ENCODE measurements at places on chromosomes 2 and 18.

GRCh38 chr2:17538022-17538843 lies 2.3 kb upstream of the VSNL1 start:
- DNase-seq = no peak

- DNase-seq = no peak
Measured at GRCh38 chr2:234334151-234334550, 162.7 kb downstream of the ARL4C start.

- DNase-seq = no peak
Measured at GRCh38 chr2:135021618-135022017, 25.6 kb downstream of the MAP3K19 start.

GRCh38 chr18:48376406-48376805 lies 32.8 kb downstream of the ZBTB7C start:
- no peak for DNase-seq

DNA sequence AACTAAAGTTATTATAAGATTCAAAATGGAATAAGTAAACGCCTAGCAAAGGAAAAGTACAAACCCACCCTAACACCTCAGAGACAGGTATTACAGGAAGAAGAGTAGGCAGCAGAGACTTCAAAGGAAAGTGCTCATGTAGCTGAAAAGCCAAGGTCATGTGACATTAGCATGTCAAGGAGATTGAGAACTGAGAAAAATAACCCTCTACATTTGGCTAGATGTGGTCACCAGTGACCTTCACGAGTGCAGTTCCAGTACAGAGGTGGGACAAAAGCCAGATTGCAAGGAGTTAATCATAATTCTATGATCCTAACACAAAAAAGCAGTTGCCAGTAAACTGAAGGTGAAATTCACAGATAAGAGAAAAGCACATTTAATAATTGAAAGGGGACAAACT lies 252.7 kb downstream of the ZEB2 start:
- DNase-seq = no peak

DNA sequence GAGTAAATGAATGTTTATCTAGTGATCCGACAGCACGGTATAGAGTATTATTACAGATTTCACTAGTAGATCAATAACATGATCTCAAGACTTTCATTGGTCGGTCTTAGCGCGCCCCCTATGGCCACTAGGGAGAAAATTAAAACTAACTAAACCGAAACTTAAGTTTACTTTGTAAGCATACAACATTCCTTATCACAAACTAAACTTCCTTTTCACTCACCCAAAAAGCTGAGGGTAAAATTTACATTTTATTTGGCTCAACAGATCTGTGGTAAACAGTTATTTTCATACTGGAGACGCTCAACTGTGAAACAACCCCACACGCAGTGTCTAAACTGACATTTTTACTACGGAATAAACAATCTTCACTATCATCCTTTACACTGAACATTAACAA lies 215.6 kb upstream of the MAP2 start:
- no peak for DNase-seq

DNA sequence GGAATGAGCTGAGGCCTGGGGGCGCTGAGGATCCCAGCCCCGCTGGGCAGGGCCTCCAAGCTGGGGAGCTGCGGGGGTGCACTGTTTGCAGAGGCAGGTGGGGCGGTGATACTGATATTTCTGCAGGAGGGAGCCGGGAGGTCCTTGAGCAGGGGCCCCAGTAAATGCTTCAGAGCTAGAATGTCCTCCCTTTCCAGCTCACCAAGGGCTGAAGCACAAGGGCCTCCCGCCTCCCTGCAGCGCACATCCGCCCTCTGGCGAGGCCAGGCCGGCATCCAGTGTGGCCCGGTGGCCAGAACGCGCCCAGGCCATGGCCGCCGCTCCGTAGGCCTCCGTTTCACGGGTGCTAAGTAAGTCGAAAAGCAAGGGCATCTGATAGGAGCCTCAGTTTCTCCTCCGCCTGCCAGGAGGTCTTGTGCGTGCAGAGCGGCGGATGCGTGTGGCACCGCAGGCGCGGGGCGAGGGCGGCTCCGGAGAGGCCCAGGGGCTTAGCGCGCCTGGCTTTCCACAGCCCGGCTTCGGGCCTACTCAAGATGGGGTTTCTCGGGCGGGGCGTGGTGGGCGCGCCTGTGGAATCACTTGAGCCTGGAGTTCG lies 29.5 kb upstream of the CHMP1B start:
- DNase-seq = no peak

DNA sequence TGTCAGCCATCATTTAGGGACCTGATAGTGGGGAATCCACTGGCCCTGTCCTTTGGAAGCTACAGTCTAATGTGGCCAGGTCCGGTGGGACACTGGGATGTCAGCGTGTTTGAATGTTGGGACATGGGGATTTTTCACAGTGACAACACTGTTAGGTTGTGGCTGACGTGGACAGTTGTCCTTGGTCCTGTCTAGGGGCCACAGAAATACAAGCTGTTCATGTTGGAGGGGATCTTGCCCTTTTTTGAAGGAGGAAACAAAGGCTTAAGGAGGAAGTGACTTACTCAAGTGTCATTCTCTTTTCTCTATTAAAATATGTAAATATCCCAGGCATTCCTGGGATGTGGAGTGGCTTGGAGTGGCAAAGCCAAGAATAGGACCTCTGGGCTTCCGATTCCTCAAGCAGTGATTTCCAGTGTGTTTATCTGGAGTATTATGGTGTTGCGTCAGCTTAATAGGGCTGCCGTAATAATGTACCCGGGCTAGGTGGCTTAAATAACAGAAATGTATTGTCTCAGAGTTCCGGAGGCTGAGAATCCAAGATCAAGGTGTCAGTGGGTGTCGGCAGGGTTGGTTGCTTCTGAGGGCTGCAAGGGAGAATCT lies 8.5 kb downstream of the ACOXL start:
- no peak for DNase-seq

GRCh38 chr2:367246-367645 lies 79.4 kb upstream of the ALKAL2 start:
- no peak for DNase-seq

DNA sequence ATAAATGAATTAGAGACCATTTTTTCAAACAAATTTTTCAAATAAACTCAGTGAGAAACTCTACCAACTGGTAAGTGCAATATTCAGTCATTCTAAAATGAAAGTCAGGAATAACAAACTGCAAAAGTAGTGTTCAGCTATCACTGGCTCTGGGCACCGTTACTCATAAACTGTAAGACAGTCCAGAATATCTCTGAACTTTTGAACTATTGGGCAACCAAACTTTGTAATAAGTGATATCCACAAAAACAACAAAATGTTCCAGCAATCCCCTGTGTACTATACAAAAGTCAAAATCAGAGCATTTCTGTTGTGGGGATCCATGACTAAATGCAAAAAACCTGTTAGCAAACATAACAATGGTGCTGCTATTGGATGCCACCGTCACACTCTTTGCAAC lies 56.3 kb downstream of the SLC25A12 start:
- DNase-seq = no peak

GRCh38 chr2:162435676-162436075 lies 91.7 kb downstream of the GCA start:
- no peak for DNase-seq

DNA sequence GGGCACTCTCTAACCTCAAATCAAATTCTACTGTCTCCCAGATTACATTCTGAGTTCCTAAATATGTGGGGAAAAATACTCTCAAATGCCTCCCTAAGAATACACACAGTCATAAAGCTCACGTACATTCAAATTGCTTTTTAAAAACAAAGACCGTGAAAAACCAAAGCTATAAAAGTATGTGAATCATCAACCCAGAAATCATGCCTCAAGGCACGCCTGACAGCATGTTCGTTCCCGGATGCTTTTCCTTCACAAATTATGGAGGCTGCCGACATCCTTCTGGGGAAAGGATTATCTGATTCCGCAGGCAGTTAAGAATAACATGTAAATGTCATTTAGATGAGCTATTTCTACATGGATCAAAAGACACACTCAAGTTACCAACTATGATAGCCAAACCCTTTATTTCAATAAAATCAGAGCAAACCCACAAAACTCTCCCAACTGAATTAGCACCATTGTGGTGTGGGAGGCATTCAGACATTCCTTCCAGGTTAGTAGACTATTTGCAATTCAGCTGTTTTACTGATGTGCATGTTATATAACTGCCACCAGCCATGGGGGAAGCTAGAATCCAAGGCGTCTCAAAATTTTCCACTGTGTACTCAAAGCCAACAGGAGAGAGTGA lies 398.2 kb upstream of the TRIB2 start:
- DNase-seq = no peak

GRCh38 chr2:78606895-78607294 lies 418.6 kb upstream of the REG3G start:
- DNase-seq = no peak

DNA sequence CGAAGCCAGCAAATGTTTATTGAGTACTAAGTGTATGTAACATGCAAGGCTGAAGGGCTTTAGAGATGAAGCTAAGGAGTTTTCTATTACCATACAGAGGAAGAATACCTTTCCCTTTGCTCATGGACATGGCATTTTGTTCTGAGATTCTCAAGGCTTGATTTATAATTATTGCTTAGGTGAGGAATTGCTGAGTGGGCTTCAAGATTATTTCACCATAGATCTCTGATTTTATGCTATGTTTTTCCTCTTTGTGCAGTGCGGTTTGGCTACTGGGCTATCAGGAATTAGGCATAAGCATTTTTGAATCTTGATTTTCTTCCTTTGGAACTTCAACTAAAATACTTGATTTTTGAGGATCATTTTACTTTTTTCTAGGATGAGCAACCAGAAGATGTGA lies 42.5 kb downstream of the VRK2 start:
- no peak for DNase-seq

- no peak for DNase-seq
Measured at GRCh38 chr18:79693561-79694205, 14.1 kb downstream of the CTDP1 start.

- no peak for DNase-seq
Measured at GRCh38 chr2:98826856-98827255, 95.9 kb upstream of the MGAT4A start.

DNA sequence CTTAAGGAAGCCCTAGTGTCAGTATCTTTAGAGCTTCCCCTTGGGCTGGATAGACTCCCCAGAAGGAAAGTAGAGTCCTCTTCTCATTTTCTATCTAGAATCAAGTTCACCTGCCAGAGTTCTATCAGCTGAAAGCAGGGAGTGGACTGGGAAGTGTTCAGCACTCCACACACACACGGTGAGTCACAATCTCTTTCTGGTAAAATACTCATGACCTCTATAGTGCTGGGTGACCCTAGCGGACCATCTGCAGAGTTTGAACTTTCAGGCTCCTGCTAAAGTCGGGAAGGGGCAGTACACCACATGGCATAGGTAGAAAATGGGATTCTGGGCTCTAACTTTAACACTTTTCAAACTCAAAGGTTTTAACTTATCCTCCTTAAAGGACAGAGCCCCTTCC lies 43.3 kb downstream of the SAP130 start:
- DNase-seq = no peak

GRCh38 chr2:25912851-25913695 lies 34.8 kb upstream of the ASXL2 start:
- peak; percentile 26 for DNase-seq

DNA sequence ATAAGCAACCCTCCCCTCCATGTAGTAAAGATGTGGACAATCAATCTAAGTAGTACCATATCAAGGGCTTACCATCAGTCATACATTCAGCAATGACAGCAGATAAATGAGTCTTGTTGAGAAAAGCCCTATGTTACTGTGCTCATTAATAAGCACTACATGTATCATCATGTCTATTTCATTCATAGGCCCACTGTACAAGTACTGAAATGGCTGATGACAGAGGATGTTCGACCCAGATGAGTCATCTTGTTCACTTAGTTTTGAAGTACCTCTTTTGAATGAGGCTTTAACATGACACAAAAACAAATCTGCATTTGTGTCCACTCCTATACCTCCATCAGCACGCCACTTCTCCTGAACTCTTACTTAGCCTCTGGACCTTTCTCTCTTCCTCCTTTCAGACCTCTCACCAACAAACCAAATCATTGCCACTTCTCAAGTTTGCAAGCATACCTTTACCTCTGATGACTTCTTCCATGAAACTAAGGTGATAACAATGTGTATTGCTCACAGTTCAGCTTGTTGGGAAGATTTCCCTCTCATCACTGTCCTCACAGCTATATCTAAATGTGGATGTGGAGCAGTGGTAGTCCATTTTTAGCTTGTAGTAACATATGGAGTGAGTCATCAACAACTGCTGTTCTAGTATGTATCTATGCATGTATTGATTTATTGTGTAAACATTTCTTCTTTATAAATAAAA lies 921.0 kb upstream of the SLC39A10 start:
- no peak for DNase-seq

- DNase-seq = no peak
Measured at GRCh38 chr2:181886192-181886591, 5.3 kb upstream of the ITPRID2 start.

DNA sequence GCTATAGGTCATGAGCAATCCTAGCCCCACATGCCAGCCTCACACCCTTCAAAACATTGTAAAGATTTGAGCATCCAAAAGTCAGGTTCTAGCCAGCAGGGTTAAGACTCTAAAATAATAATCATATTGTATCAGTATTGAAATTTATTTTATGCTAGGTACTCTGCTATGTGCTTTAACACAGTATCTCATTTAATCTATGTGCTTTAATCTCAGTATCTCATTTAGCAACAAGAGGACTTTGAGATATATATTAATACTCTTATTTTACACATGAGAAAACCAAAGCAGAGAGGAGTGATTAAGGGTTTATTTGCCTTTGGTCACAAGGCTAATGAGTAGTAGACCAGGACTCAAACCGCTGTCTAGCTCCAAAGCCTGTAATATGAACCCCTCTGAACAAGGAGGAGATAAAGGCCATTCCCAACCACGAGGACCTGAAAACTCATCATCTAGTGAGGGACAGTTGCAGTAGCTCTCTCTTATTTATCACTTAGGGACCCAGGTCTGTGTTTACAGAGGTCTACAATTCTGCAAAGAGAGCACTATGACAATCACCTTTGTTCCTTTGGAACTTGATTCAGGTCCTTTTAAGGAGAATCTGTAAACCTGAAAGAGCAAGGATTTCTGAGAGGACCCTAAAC lies 116.5 kb upstream of the SERTAD2 start:
- no peak for DNase-seq

- no peak for DNase-seq
Measured at GRCh38 chr18:49834258-49834657, 20.9 kb upstream of the ACAA2 start.

DNA sequence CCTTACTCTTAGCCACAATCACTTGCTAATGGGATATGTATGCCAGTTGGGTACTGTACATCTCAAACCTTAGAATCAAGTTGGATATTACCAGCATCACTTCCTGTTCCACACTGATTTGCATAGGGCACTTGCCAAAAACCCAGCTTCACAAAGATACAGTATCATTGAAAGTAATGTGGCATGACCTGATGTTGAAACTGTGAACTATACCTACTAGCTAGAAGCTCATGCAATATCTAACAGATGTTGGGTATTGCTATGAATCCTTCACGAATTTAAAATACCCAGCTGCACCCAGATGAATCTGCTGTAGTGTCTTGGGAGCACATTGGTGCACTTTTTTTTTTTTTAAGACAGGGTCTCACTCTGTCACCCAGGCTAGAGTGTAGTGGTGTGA lies 6.5 kb upstream of the STAMBP start:
- no peak for DNase-seq

- no peak for DNase-seq
Measured at GRCh38 chr2:217077831-217078407, 218.1 kb upstream of the TNP1 start.

Measured in HuH-7.5 (cell line).